ENCODE measurements at places on chromosomes 12 and 14.

GRCh38 chr12:87848248-87848868 lies 180.8 kb downstream of the C12orf50 start:
- DNase-seq, result peak; percentile 9

- no peak for DNase-seq
Observed at GRCh38 chr12:21678959-21679358, 21.3 kb upstream of the LDHB start.

GRCh38 chr12:114319422-114319821 lies 86.5 kb downstream of the TBX5 start:
- no peak for DNase-seq

DNA sequence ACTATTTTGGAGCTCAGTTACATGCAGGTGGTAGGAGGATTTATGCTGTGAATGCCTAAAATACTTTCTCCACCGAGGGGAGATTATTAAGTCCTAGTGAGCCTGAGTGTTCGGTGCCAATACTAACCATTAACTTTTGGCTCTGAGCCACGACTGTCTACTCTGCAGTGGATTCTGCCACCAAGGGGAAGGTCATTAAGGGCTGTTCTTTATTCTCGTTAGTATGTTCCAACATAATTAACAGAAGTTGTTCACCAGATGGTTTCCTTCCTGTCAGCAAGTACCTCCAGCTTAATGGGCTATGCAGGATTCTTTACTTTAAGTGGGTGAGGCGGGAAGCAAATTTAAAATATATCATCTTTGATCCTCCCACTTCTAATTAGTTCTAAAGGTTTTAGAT lies 326.3 kb downstream of the BMP4 start:
- no peak for DNase-seq

DNA sequence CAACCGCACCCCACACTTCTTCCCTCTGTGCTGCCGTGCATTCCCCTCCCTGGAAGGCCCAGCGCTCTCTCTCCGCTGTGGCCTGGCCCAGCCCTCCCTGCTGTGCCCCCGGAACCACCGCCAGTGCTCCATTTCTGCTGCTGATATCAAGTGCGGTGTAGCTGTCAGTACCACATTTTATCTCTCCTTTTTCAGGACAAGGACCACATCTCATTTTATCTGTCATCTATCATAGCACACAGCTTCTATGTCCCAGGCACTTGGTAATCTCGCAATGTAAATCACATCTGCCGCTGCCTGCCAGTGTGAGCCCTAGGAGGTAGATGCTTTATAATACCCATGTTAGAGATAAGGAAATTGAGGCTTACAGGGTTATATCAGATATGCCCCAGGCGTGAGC lies 18.3 kb downstream of the IL31 start:
- no peak for DNase-seq

DNA sequence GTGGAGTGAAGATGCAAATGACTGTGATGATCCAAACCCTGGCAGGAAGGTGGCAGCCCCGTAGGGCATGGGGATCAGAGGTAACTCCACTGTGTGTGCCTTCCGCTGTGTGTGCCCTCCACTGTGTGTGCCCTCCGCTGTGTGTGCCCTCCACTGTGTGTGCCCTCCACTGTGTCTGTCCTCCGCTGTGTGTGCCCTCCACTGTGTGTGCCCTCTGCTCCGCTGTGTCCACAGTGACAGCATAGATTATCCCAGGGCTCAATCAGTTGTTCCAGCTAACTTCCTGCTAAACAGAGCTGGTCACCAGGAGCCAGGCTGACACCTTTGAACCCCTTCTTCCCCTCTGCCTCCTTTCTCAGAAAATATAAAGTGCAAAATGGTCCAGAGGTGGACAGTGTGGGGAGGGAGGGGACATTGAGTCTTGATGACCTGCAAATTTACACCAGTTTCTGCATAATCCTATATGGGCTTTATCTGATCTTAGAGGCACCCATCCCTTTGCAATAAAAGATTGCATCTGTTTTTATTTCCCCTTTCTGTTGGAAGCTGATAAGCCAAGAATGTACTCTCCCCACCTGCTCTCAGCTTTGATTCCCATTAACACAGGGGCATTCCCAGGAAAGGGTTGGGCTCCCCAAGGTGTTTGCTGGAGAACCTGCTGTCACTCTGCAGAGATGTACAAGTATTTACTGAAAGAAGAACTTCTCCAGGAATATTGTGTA lies 21.6 kb upstream of the HNF1A start:
- DNase-seq, result no peak
